ENCODE measurements at places on chromosomes 13 and 19.
A peak's percentile ranks its signal among the peaks of the same experiment; 100 is the strongest.

- peak; percentile 42 for DNase-seq
These were observed 104.4 kb downstream of the TM9SF2 start for GRCh38 chr13:99605420-99606323.

GRCh38 chr13:98450539-98451111, 126.3 kb downstream of the STK24 start:
- no peak for DNase-seq

GRCh38 chr19:16405797-16406196, 66.0 kb downstream of the EPS15L1 start:
- DNase-seq: no peak

DNA sequence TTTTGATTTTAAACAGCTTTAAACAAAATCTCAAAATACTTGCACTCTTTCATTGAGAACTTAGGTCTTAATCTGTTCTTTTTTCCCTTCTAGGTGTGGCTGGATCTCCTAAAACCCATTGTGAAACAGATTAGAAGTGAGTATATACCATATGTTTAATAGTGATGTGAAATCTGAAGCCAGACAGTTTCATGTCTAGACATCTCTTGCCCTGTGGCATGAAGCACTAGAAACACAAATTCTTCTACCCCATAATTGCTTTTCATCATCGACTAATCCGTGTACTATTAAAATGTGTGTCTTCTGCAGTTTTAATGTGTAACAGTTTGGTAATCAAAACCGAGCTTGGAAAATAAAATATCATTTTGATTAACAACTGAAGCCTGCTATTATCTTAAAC, 188.2 kb upstream of the RNF113B start:
- no peak for DNase-seq

DNA sequence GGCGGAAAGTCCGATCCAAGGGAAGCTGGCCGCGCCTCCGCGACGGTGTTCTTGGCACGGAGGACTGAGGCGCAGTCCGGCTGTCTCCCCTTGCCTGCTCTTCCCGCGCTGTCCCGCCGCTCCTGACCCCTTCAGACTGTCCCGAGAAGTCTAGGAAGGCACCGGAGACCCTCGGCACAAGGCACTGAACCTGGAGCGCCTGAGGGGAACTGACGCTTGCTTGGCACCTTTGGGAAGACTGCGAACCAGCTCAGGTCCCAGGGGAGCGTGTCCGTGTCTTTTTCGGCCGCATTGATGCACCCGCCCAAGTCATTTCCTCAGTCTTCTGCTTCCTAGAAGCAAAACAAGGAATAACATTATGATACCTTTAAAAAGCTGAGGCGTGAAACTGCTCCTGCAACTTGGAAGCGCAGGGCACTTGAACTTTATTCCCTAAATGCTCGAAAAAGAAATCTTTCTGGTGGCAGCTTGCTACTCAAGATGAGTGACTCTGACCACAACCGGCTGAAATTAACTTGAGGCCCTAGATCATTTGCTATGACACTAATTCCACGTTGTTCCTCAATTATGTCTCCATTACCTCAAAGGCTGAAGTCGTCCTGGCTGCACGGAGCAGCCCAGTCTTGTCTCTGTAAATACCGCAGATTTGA, 735 bp upstream of the FLT1 start:
- DNase-seq: no peak

DNA sequence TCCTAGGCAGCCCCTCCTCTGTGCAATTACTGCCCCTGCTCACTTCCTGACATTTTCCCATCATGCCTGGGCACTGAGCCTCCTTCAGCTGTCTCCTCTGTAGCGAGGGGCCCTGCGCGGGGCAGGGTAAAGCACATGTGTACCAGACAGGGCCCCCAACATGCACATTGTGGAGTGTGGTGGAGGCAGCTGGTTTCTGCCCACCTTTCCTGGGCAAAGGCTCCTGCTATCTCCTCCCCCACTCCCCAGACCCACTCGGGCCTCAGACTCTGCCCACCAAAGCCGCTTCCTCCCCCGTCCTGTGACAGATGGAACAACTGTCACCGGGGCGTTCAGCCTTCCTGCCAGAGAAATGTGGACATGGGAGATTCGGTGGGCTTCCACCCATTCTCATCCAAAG, 2.9 kb upstream of the KPTN start:
- peak; percentile 17 for DNase-seq

DNA sequence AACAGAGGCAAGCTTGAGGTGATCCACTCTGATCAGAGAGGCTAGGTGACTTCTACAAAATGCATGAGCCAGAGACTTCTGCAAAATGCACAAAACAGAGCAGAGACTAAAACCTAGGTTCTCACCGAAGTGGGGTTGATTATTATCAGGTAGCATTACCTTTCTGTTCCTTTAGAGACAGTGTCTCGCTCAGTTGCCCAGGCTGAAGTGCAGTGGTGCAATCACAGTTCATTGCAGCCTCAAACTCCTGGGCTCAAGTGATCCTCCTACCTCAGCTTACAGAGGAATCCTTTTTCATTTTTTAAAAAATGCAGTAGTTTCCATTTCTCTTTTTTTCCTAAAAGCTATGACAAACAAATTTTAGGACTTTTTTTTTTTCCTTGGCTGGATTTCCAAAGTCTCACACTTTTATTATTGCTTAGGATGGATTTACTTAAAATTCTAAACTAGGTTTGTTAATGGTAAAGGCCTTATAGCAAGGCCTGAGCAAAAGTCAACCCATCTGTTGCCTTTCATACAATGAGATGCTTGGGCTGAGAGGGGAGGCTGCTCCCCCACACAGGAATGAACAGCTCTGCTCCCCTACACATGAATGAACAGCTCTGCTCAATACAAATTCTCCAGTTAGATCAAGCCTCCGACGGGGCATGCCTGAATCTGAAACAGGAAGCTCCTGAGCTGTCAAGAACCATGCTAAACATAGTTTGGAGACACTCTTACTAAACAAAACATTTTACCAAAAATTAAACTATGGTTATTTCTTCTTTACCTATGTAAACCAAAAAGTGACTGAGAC, 18.8 kb upstream of the TNFRSF19 start:
- DNase-seq: no peak

DNA sequence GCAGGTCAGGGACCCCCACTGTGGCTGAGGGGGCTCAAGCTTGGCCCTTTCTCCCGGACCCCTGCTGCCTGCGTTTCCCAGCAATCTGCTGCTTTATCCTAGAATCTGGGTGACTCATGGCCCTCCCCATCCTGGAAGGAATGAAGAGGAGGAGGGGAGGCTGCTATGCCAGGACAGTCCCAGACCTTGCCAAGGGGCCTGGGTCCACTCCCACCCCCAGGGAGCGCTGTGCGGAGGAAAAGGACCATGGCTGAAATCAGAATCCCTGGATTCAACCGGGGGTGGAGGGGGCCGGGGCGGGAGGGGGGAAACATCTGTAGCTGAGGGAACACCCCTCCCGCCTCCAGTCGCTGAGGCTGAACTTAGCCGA, 20.5 kb downstream of the ZNF114 start:
- no peak for DNase-seq

- DNase-seq: no peak
These were observed 197.7 kb upstream of the RNF113B start for GRCh38 chr13:98374750-98375149.

Data from activated naive CD8-positive, alpha-beta T cell treated with anti-CD3 and anti-CD28 coated beads, Interleukin-2, amount 50 U/mL, for 24 hours (primary cell).